ENCODE measurements at places on chromosomes 1 and 21. TPM values are rescaled to one million over a fixed set of nuclear protein-coding genes. Genes with fewer than 3 reads are reported as not detected.
A peak's percentile ranks its signal among the peaks of the same experiment; 100 is the strongest.

- DNase-seq, result no peak
These were observed 21.3 kb downstream of the SERINC2 start for GRCh38 chr1:31434101-31434871.

GRCh38 chr21:41715649-41716281 lies 51.1 kb downstream of the RIPK4 start:
- DNase-seq, result peak; percentile 69

DNA sequence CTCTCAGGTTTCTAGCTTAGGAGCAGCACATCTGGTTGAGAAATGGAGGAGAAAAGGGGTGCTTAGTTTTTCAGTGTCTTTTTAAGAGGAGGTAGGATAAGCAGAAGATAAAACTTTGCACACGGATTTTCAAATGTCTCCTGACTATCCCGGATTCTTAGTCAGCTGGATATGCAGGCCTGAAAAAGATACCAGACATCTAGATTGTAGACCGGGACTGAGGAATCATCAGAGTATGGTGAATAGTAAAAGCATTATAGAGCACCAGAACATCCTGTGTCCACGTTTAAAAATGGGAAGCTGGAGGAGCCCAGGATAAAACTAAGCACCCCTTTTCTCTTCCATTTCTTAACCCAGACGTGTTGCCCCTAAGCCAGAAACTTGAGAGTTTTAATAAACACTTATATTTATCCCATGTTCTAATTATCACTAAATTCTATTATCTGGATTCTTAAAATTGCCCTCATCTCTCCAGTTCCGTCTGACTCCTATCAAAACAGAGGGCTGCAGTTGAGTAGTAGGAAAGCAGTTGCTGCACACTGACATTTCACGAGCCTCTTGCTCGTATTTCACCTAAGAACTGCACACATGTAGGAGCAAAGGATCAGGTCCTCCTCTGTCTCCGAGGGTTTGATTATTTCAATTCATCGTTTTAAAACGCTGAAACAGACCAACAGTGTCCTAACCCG lies 609 bp downstream of the PIGK start:
- DNase-seq, result no peak

DNA sequence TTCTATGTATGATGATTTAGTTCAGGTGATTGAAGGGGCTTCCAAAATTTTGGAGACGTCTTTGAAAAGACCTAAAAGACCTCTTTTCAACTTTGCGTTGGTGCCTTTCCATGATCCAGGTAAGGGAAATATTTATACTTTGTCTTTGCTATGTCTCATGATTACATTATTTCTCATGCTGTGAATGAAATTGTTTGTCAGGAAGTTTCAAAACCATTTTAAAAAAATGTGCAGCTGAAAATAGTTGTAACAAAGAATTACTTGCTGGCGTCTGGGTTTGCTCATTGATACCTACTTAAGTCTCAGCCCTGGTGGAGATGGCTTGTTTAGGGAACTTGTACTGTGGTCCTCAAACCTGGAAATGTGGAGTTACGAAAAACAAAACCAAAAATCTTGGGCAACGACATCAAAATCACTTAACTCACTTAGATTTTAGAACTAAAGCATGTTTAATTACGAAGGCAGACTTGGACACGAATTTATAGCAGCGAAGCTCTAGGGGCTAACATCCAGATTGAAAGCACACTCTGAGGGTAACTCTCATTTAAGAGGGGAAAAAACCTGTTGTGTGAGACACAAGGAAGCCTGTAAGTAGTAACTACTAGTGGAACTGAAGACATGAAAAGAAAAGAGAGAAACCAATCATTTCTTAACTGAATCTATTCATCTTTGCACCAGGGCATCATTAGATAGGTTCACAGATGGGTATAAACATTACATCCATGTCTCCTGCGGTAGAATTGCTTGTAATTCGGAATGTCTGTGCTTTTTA lies 924 bp downstream of the HMCN1 start:
- no peak for DNase-seq

RGS16 gene
- total RNA-seq, result 11.9 TPM

- no peak for DNase-seq
These were observed 27.7 kb downstream of the CHAF1B start for GRCh38 chr21:36412916-36413315.

DNA sequence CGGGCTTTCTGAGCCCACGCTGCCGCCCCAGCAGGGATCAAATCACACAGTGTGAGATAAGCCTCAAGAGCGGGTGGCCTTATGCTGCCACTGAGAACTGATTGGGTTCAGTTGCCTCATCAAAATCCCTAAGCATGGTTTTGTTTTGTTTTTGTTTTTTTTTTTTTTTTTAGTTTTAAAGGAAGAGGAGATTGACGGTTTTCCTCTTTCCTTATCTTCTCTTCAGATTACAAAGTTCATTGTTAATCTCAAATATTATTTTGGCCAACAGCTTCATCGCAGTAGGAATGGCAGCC lies 651 bp downstream of the COA6 start:
- no peak for DNase-seq

DNA sequence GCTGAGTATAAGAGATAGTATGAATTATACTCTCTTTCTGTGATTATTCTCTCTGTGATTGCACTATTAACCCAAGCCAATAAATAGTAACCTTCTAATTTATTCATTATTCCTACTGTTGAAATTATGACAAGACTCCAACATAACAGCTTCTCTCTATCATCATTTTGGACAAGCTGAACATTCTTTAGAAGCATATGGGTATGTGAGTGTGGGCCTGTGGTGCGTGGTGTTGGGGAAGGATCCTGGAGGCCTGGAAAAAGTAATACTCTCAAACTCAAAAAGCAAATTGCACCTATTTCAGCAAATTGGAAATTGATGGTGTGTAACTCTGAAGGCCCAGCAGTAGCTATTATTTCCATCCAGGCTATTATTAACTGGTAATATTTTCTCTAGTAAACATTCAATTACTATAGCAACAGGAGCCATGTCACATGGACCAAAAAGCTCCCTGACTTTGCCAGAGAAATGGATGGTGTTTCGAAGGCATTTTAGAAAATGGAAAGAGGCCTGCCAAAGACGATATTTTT lies 502.8 kb downstream of the LTN1 start:
- no peak for DNase-seq

GRCh38 chr1:222880587-222880986 lies 65.7 kb downstream of the DISP1 start:
- DNase-seq, result peak; percentile 71

DNA sequence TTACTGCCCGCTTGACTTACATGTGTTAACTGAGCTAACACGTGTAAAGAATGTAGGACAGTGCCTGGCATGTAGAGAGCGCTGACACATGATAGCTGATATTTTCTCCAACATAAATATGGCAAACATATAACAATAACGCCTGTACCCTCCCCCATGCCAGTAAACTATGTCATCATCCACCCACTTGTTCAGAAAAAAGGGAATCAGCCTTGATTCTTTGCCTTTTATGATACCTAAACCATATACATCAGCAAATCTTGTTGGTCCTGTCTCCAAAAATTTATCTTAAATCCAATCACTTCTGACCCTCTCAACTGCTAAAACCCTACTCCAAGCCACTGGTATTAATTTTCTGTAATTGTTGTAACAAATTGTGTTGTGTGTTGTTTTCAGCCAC lies 1.1 kb upstream of the ZNF692 start:
- no peak for DNase-seq

DNA sequence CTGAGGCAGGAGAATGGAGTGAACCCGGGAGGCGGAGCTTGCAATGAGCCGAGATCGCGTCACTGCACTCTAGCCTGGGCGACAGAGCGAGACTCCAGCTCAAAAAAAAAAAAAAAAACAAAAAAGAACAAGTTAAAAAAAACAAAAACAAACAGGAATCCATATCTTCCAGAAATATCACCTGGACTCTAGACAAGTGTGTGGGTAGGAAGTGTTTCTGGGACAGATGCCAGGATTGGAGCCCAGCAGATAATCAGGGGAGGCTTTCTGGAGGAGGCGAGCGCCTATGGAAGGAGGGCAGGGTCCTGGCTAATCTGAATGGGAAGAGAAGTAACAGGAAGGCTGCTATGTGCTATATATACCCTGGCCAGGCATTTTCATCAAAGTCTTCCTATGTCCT lies 43.6 kb upstream of the SYNC start:
- no peak for DNase-seq

- no peak for DNase-seq
These were observed 28.2 kb upstream of the FAM131C start for GRCh38 chr1:16101623-16102022.

DNA sequence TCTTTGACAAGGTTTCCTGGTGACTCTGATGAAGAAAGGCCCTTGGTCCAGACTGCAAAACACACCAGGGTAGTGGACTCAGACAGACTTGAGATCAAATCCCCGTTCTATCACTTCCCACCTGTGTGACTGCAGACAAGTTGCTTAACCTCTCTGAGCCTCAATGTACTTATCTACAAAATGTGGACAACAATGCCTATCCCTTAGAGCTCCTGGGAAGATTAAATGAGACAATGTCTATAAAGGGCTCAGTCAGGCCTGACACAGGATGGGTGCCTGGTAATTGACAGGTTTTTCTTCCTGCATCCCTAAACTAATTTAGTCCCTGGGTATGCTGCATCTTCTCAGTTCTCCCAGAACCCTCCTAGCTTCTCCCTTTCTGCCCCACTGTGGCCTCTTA lies 37.9 kb upstream of the ZBTB40 start:
- DNase-seq, result no peak

DNA sequence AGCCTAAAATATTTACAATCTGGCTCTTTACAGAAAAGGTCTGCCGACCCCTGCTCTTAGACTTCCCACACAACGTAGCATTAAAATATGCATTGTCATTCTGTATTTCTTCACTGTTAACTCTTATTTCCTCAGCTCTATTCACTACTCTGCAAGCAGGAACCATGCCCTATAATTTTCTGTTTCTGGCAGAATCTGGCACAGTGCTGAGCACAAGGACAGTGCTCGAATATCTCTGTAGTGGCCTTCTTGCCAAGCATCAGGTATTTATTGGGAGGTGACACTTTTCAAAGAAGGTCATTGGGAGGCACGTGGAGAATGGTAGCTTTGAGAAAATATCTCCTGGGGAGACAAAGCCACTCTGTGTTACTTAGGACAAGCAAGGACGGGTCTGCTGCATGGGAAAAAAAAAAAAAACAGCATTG lies 77.9 kb downstream of the PSMG1 start:
- DNase-seq, result no peak

DNA sequence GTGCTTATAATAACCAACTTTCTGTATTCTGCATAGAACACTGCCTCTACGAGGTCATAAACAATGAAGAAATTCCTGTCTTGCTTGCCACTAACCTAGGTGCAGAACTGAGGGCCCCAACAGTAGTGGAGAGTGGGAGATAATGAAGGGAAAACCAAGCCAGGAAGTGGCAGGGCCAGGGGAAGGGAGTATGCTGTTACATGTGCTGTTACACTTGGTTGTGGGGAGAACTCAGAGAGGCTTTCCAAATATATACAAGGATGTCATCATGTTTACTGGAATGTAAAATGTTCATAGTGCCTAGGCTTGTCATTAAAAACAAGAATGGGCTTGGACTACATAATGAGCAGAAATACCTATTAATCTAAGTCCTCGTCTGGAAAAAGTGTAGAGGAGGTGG lies 31.1 kb downstream of the NHLH2 start:
- no peak for DNase-seq

- DNase-seq, result peak; percentile 53
These were observed 683 bp downstream of the LRRC8D start for GRCh38 chr1:89821322-89822108.

GRCh38 chr1:156663178-156663577 lies 14.0 kb downstream of the NES start:
- peak; percentile 35 for DNase-seq

LIN28A gene
- total RNA-seq, result not detected

DNA sequence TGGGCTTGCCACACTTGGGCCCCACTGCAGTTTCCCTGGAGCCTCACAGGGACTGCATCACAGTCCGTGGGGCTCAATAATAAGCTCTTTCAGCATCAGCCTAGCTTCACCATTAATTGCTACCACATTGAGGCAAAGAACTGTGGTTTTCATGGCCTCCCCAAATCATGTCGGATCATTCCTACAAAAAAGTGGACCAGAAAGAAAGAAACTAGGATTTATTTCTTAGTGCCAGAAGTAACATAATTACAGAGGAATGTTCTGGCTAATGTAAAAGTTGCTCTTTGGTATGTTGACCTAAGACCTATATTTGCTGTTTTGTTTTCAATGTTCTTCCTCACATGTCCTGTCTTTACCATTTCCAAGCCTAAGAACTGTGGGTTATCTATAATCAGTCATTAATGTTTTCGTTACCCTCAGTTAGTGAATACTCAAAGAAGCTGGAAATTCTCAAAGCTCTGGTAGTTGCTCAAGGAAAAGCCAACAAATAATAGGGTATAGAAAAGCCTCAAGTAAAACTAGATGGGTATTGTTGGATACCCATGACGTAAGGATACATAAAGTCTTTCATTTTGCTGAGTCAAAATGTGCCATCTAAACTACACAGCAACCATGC lies 173.9 kb downstream of the LTN1 start:
- DNase-seq, result no peak

LCE1A gene
- total RNA-seq, result not detected

C21orf91 gene
- 22.1 TPM for total RNA-seq

GRCh38 chr1:167777269-167777650 lies 55.5 kb downstream of the MPZL1 start:
- DNase-seq, result no peak

OR10J4 gene
- not detected for total RNA-seq

GRCh38 chr21:33264561-33264960 lies 1.6 kb upstream of the IL10RB start:
- DNase-seq, result no peak

JAM2 gene
- total RNA-seq, result not detected

DNA sequence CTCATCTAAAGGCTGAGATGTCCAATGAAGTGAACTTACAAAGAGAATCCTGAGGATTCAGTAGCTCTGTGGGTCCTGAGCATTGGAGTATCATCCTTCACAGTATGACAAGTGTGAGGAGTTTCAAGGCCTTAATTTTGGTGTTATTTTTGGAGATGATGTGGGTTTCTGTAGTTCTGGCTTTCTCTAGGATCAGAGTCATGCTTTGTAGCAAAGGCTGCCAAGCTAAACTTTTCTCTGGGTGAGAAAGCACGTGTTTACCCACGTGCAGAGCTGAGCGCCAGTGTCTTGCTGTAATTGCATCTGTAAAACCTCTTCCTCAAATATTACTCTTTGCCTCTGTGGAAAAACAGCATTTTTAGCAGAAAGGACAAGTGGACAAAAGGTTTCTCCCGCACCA lies 387.8 kb upstream of the LYPLAL1 start:
- DNase-seq, result peak; percentile 40

- no peak for DNase-seq
These were observed 43.3 kb upstream of the DIRAS3 start for GRCh38 chr1:68093737-68094136.

ARHGAP30 gene
- total RNA-seq, result 0.58 TPM

DNA sequence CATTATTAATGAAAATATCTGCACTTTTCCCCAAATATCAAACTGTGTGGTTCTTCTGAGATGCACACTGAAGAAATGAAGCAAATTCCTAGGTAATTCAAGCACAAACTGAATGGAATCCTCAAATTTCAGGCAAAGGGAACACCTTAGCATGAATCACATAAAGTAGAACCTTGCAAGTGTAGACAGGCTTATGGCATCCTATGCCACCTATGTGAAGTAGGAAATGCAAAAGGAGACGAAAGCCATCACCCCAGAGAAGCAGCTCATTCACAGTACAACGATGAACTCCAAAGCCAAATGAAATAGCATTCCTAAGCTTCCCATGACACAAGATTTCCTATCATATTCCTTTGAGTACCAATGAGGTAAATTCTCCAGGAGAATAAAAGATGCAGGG lies 461.2 kb upstream of the RUNX1 start:
- no peak for DNase-seq

RHD gene
- not detected for total RNA-seq

GRCh38 chr1:44300852-44301251 lies 54.2 kb downstream of the ERI3 start:
- no peak for DNase-seq

- no peak for DNase-seq
These were observed 61.3 kb downstream of the GRIK3 start for GRCh38 chr1:36973056-36973455.
